RWPE2 (cell line): ENCODE measurements at places on chromosomes 4 and X.

GRCh38 chr4:88819818-88820697 lies 122.4 kb upstream of the NAP1L5 start:
- no peak for DNase-seq

GRCh38 chr4:4507923-4508322 lies 33.9 kb downstream of the STX18 start:
- no peak for DNase-seq

DNA sequence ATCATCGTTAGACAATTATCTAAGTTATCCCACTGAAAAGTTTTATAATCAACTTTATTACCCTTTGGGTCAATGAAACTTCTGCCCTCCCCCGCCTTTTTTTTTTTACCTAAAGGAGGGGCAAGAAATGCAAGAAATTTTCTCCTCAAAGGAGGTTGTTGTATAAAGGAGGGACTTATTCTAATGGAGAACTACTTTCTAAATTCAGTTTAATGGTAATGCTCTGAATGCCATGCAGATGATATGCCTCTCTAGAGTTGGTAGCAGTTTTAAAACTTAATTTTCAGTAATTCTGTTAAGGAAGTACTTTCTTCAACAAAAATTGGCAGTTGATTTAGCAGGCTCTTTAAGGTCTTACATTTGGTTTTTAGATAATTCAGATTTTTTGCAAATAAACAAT lies 23.3 kb downstream of the PDLIM5 start:
- DNase-seq = no peak

DNA sequence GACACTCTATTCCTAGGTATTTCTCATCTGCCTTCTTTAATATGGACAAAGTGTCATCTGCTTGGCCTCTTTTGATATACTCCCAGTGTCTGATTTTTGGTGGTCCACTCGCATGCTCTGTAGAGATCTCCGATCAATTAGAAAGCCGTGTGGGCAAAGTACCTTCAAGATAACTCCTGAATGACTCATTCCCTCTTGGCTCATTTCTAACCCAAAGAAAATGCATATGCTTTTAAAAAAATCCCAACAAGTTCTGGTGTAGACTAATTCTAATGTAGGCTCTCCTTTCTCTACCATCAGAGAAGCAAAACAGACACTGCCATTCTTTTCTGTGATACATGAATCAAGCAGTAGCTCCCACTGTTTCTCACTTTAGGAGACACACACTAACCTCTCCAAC lies 714.9 kb upstream of the ADGRL3 start:
- DNase-seq = no peak

GRCh38 chr4:127698789-127699200 lies 31.4 kb upstream of the SLC25A31 start:
- DNase-seq = no peak

- no peak for DNase-seq
Measured at GRCh38 chr4:130074096-130074495, 978.1 kb downstream of the C4orf33 start.

GRCh38 chr4:25180524-25181131 lies 20.4 kb upstream of the SEPSECS start:
- DNase-seq = no peak

- no peak for DNase-seq
Measured at GRCh38 chr4:159098482-159099127, 4.3 kb upstream of the RAPGEF2 start.

DNA sequence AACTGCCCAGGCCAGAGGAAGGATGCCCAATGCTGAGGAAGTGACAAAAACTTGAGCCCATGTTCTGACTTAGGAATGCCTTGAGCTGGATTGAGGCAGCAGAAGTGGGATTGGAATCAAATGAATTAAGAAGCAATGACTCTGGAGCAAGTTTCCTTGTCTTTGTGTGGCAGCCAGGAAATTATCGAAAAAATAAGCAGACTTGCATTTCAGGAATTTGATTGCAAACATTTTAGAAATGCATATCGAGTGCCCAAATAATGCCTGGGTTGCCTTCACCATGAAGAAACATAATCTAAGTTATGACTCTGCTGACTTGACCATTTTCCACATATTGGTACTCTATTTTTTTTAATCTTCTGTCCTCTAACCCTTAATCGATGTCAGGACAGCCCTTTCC lies 9.5 kb downstream of the CYTL1 start:
- no peak for DNase-seq

DNA sequence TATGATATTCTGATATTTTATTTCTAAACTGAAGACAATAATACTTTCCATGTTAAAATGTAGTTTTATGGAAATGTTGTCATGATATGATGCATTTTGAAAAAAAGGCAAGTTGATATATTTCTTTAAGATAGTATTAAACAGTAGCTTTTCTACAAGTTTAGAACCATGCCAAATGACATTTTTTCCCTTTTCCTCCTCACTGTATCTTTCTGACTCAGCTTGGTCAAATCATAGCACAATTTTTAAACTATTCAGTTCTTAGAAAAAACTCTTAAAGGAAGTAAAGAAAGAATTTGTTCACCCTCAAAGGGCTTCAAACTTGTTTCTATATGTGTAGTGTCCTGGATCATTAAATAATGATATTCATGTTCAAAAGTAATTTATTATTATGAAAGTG lies 46.0 kb upstream of the GUCY1A1 start:
- DNase-seq = no peak

DNA sequence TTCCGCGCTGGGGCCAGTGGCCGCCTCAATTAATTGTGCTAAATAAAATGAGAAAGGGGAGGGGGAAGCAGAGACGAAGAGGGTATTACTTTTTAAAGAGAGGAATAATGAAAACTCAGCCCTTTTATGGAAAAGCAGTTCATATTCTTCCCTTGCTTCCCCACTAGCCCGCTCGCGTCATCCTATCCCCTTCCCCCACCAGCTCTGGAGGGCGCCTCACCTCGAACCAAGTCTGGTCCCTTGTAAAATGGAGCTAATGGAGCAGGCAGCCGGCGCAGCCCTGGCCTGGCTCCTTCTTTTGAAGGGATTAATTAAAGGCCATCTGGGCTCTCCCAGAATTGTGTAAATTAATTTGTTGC lies 511 bp upstream of the NKX6-1 start:
- DNase-seq = no peak

- DNase-seq = no peak
Measured at GRCh38 chr4:148270630-148271029, 171.6 kb downstream of the NR3C2 start.

GRCh38 chr4:18931643-18932377 lies 910.3 kb upstream of the LCORL start:
- DNase-seq = no peak

DNA sequence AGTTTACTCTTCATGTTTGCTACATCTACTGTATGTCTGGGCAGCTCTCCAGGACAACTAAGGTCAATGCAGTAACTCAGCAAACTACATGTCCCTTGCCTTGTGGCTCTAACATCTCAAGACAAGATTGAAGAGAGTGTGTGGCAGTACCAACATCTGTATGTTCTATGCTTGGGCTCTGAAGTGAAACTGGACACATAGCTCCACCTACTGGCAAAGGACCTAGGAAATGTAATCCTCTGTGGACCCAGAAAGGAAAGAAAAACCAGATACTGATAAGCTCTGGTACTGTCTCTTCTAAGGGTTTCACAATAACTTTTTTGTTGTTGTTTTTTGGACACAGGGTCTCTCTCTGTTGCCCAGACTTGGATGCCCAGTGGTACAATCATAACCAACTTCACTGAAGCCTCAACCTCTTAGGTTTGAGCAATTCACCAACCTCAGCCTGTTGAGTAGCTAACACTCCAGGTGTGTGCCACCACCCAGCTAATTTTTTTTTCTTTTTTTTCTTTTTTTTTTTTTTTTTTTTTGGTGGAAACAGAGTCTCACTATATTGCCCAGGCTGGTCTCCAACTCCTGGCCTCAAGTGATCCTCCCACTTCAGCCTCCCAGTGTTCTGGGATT lies 64.1 kb downstream of the QDPR start:
- no peak for DNase-seq

DNA sequence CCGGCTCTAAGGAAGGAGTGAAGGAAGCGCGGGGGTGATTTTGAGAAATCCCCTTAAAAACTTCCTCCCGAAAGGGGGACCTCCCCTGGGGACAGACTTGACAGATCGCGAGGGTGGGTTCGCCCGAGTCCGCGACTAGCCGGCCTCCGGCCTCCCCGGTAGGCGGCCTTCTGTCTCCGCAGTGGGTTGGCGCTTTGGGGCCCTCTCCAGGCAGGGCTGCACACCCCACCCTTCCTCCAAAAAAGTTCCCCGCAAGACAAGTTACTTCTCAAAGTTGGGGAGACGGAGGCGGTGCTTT lies 24.8 kb downstream of the HOPX start:
- DNase-seq = no peak

- DNase-seq = no peak
Measured at GRCh38 chrX:33434256-33435092, 223.1 kb upstream of the DMD start.

DNA sequence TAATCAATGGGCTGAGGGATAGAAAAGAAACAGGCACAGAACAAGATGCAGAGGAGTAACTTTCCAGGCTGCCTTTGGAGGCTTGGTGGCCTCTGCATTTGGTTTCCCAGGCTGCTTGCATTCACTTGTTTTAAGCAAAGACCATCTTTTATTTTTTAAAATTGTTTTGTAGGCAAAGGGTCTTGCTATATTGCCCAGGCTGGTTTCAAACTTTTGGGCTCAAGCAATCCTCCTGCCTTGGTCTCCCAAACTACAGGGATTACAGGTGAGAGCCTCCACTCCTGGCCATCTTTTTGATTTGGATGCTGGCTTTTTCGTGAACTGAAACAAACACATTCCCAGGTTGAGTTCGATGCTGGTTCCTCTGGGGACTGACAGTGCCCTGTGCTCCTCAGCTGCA lies 74.1 kb downstream of the SLC9A6 start:
- DNase-seq = no peak

DNA sequence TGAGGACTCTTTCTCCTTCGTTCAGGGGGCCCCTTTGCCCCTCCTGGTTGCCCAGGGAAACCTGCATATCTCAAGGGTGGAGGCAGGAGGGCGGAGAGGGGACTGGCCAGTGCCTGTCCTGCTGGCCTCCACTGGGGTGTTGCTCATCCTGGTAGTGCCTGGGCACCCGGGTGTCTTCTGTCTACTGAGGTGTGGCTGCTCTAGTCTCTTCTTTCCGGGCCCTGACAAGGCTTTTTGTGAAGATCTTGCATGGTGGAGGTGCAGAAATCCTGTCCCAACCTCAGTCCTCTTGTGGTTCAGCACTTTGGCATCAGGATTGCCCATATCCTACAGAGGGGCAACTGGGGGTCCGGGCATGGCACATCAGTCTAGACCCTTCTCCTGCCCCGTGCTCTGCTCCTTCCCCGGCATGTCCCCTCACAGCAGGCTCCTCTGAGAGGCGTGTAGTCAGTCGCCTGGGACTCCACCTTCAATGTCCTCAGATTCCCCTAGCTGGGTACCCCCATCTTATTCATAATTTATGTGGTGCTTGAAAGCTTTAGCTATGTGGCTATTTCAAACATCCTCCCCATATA lies 1.9 kb downstream of the CCDC110 start:
- DNase-seq = no peak
